GM12878 (cell line): ENCODE measurements at places on chromosomes 1 and 21. TPM values are rescaled to one million over a fixed set of nuclear protein-coding genes. Genes with fewer than 3 reads are reported as not detected.

The LHX4 gene
- 0.76 and 0.80 TPM in 2 replicates for polyA plus RNA-seq

DNA sequence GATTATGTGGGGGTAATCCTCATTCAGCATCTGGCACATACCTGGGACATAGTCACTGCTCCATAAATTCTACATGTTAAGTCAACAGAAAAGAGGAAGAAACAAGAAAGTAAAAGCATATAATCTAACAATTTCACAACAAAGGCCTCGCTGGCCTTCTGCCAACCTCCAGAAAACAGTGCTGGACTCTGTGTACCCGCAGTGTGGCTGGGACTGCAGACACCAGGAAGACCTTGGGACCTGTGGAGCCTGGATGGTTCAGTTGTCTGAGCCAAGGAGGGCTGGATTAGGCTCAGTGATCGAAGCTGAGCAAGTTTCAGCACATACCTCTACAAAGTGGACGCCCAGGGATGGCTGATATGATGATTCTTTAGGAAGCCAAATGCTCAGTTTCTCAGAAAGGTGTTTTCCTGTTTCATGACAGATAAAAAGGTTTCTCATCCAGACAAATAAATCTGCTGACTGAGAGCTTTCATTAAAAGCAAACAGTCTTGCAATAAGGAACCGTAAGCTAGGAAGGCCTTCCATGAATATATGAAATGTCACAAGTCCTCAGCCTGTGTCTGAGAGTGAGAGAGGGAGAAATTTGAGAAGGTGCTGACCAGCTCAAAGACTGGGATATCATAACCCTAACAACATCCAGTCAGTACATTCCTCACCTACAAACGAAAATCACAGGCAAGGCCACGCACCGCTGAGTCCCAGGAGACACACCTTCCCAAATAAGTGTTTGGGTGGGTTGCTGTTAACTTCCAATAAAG lies 48.4 kb downstream of the CAPZB start:
- DNase-seq = no peak

- no peak for DNase-seq
Observed at GRCh38 chr1:27623327-27624212, 11.4 kb downstream of the FGR start.

GRCh38 chr1:236489710-236490377 lies 33.9 kb upstream of the LGALS8 start:
- peak; percentile 19 for DNase-seq

The CRYZL1 gene
- 33.6 and 36.7 TPM in 2 replicates for polyA plus RNA-seq

DNA sequence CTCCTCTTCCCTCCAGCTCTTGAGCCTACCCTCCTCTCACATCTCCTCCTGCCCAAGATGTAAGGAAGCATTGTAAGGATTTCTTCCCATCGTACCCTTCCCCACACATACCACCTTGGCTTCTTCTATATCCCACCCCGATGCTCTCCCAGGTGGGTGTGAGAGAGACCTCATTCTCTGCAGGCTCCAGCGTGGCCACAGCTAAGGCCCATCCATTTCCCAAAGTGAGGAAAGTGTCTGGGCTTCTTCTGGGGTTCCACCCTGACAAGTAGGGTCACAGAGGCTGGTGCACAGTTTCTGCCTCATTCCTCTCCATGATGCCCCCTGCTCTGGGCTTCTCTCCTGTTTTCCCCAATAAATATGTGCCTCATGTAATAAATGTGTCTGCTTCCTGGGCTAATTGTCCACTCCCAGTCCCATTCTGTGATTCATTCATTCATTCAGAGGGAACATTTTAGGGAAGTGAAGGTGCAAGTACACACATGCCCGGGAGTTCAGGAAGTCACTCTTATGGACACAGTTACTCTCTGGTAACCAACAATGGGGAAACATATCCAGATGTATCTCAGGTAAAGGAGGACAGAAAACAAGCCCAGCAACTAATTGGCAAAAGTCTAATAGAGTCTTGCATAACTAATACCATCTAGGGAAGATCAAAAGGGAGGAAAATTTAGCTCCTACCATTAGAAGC lies 1.9 kb downstream of the SPRR4 start:
- no peak for DNase-seq

DNA sequence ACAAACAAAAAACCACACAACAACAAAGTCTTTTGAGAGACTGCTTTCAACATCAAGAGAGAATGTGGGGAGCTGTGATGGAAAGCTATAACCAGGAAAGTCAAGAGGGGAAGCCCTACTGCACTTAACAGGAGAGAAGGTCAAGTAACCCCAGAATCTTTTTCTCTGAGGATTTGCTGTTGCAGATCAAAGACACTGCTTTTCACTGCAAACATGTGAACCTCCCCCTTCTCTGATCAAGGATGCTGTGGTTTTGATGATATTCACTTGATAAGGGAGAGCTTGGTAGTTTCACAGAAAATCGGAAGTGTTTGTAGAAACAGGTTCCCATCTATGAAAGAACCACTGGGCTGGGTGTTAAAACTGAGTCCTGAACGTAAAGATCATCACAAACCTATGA lies 4.8 kb downstream of the ETV3 start:
- DNase-seq = no peak

The HS2ST1 gene
- 20.5 and 21.4 TPM in 2 replicates for polyA plus RNA-seq

GRCh38 chr1:179228783-179229213 lies 679 bp downstream of the ABL2 start:
- no peak for DNase-seq

GRCh38 chr1:38567401-38567800 lies 292.2 kb downstream of the RRAGC start:
- DNase-seq = no peak

GRCh38 chr1:167658574-167659328 lies 28.7 kb downstream of the RCSD1 start:
- DNase-seq = no peak

DNA sequence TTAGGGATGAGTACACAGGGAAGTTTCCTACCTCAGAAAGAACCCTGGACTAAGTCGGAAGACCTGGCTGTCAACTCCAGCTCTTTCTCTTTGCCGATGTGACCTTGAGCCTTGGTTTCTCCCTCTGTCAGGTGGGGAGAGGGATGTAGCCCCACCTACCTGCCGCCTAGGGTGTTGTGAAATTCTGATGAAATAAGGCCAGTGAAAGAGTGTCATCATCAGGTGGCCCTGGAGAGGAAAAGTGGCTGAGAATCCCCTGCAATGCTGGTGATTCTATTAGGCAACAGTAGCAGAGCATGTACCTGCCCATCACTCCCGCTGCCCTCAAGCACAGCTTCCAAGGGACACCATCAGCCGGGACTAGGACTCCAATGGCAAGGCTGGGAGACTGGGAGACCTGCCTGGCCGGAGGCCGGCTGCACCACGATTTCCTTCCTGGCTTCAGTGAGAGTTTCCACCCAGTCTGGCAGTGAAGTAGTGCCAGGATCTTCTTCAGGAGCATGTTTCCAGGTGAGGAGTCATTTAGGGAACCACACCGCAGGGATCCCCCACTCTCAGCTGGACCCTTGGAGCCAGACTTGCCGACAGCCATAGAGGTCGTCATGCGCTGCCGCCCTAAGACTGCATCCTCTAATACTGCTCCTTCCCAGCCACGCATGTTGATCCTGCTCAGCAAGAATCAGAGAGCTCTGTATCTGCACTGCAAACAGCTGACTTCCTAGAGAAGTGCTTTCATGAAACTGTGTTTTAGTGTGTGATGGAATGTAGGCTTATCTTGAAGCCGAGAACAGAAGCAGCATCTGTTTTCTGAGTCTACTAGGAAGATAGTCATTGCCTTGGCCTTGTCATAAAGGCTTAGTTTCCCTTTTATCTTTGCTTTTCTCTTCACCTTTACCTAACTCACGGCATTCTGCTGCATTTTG lies 88.0 kb upstream of the F3 start:
- DNase-seq = no peak
